ENCODE measurements at places on chromosomes 7 and 10. TPM values are rescaled to one million over a fixed set of nuclear protein-coding genes. Genes with fewer than 3 reads are reported as not detected.

DNA sequence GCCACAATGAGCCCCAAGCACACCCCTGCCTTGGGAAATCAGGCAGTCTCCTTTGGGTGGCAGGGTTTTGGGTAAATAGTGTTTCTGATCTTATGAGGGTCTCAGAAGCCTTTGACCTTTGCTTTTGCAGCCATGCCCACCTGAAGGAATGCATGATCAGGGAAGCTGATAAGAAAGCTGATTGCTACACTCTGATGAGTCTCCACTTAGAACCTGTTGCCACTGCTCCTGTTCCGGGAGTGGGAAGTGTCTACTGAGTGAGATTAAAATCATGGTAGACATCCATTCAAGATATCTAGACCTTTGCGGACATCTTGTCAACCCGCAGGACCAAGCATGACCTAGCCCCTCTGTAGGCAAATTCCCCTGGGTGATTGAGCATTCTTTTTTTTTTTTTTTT lies 282.6 kb downstream of the SKIDA1 start:
- H3K4me3 ChIP-seq: no peak overlapping the region
- no peaks in the 10 kb centered on the region for H3K27me3 ChIP-seq
- no peak overlapping the region for H3K27ac ChIP-seq
- no peaks in the 10 kb centered on the region for H3K36me3 ChIP-seq

DNA sequence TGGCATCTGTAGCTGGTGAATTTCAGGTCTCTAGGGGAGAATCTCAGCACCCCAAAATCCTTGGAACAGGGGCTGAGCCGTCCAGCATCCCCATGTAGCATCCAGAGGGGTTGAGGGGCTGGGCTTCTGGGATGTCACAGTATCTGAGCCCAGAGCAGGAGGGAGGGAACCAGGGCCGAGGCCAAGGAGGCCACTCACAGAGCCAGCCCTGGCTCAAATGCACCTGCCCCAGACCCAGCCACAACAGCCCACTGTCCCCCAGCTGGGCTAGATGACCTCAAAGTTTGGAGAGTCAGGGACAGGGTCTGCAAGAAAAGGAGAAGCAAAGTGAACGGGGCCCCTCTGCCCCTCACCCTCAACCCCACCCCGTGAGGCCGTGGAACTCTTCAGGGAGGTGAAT lies 22.3 kb downstream of the VSIR start:
- no peak for DNase-seq
- H3K27ac ChIP-seq: peak overlapping the region; percentile 97
- no peak overlapping the region for H3K4me3 ChIP-seq
- H3K36me3 ChIP-seq: peaks cover 77% of the 10 kb centered on the region
- peaks cover 96% of the 10 kb centered on the region for H3K4me1 ChIP-seq
- no peaks in the 10 kb centered on the region for H3K27me3 ChIP-seq

DNA sequence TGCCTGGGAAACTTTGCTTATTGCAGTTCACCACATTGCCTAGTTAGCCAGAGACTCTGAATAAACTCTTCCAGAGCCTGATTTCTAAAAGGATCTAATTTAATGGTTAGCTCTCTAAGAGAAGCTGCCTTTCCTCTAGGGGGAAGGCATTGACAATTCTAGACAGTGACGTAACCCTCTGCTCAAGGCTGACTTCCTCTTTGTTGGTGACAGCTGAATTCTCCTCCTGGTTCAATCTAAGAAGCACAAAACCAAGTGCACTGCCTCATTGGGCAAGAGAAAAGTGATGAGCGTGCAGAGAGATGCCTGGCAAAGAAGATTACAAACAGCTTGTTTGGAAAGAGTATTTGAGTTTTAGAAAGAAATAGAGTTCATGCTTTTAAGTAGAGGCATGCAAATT lies 102.7 kb downstream of the MACC1 start:
- peaks cover 29% of the 10 kb centered on the region for H3K4me1 ChIP-seq
- peaks cover 2% of the 10 kb centered on the region for H3K27me3 ChIP-seq
- DNase-seq: peak; percentile 15
- H3K36me3 ChIP-seq: no peaks in the 10 kb centered on the region

GRCh38 chr10:52903397-52903938 lies 130.9 kb upstream of the MBL2 start:
- H3K27ac ChIP-seq: no peak overlapping the region
- H3K4me3 ChIP-seq: no peak overlapping the region
- no peaks in the 10 kb centered on the region for H3K4me1 ChIP-seq
- H3K36me3 ChIP-seq: no peaks in the 10 kb centered on the region

DNA sequence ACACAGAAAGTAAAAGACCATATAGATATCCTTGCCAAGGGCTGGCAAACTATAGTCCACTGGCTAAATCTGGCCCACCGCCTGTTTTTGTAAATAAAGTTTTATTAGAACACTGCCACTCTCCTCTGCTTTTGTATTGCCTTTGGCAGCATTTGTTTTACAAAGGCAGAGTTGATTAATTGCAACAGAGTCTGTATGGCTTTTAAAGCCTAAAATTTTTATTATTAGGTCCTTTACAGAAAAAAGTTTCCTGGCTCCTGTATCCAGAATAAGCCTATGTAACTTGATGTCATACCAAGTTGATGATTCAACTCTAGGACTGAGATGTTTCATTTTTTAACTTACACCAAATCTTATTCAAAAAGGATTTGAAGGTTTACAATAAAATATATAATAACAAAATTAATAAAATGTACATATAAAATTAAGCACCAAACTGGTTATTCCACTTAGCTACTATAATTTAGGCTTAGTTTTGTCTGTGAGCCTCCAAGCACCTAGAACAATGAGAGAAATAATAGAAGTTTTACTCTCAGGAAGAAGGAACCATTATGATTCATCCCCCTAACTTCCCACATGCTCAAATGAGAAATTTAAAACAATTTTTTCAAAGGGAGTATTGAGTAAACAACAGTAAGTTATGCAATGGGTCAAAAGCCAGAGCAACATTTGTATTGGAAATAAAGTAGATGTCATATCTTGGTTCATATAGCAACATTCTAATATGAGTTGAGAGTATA lies 31.9 kb downstream of the CPED1 start:
- no peak overlapping the region for H3K4me3 ChIP-seq
- no peaks in the 10 kb centered on the region for H3K36me3 ChIP-seq
- no peak for DNase-seq
- H3K27me3 ChIP-seq: peaks cover 3% of the 10 kb centered on the region

Gene IDI2
- not detected for total RNA-seq

Gene CFTR
- not detected for total RNA-seq
